ENCODE measurements at places on chromosomes 6 and 20. TPM values are rescaled to one million over a fixed set of nuclear protein-coding genes. Genes with fewer than 3 reads are reported as not detected.

IL17F gene
- not detected for total RNA-seq

DAAM2 gene
- total RNA-seq = not detected

UNC93A gene
- total RNA-seq = not detected

- H3K4me3 ChIP-seq = peak within 1 kb of the TSS; percentile 28
- H3K36me3 ChIP-seq = no peaks in the 10 kb centered on the region
- no peak within 1 kb of the TSS for H3K27ac ChIP-seq
- peak; percentile 39 for DNase-seq
- H3K4me1 ChIP-seq = peaks cover 2% of the 10 kb centered on the region
Measured at GRCh38 chr20:23049201-23050075, at the start of gene THBD. TSS of gene THBD (minus strand) at chr20:23049672. CDS start at chr20:23049504, 168 bp downstream.

DNA sequence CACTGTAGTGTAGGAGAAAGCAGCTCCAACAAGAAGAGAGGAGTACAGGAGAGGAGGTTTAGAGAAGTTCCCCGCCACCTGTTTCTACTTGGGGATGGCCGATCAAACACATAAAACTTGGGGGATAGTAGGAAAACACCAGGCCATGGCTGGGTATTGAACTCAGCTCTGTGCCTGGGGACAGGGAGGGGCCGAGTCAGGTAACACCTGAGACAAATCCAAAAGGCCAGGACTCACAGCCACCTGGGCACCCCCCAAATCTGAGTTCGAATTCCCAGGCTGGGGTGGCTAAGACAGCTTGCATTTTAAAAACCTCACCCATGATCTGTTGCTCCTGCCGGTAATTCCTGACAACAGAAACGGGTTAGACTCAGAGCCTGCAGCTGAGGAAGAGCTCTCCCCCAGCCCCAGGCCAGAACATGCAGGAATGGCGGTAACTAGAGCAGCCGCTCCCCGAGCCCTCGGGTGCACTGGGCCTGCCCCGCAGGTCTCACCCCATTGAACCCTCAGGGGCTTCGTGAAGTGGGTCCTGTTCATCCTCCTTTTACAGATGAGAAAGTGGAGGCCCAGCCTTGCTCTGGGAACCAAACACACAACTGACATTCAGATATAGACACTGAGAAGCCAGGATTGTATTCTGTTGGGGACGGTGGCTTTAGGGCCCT lies 61.0 kb downstream of the TCP11 start:
- peak; percentile 17 for DNase-seq
- no peaks in the 10 kb centered on the region for H3K36me3 ChIP-seq
- H3K4me3 ChIP-seq = no peak overlapping the region
- H3K27ac ChIP-seq = no peak overlapping the region

All from activated naive CD8-positive, alpha-beta T cell treated with anti-CD3 and anti-CD28 coated beads, Interleukin-2, amount 10 ng/mL, durations not matched to agents 7 days and 5 days (primary cell).